Cardiac ventricle fibroblast (primary cell): ENCODE measurements at places on chromosomes 16 and 17. TPM values are rescaled to one million over a fixed set of nuclear protein-coding genes. Genes with fewer than 3 reads are reported as not detected.

Gene HBZ
- total RNA-seq, result not detected in 2 replicates

Gene AIPL1
- not detected in 2 replicates for total RNA-seq

Gene TOP2A
- 10.6 and 19.0 TPM in 2 replicates for total RNA-seq

Gene PRSS8
- not detected in 2 replicates for total RNA-seq

Gene SOCS1
- 1.5 and 2.1 TPM in 2 replicates for total RNA-seq

Gene ATP2A3
- total RNA-seq, result 0.06 TPM in 1 of 2 replicates, not detected in the other

Gene CDRT4
- 0.37 TPM in 1 of 2 replicates, not detected in the other for total RNA-seq

Gene KRT39
- total RNA-seq, result not detected in 2 replicates

Gene RHOT2
- 18.7 and 19.5 TPM in 2 replicates for total RNA-seq

Gene DOC2B
- 0.05 and 0.12 TPM in 2 replicates for total RNA-seq

Gene IL34
- total RNA-seq, result 0.78 and 4.9 TPM in 2 replicates

Gene NATD1
- 15.4 and 15.5 TPM in 2 replicates for total RNA-seq

Gene MTSS2
- total RNA-seq, result 22.6 and 23.4 TPM in 2 replicates

Gene RBFOX1
- total RNA-seq, result not detected in 2 replicates

Gene ITGB3
- 2.6 and 3.9 TPM in 2 replicates for total RNA-seq

Gene MEOX1
- total RNA-seq, result 0.25 TPM in 1 of 2 replicates, not detected in the other

Gene HSPB9
- total RNA-seq, result not detected in 2 replicates

Gene ABCC12
- total RNA-seq, result 0.10 and 0.12 TPM in 2 replicates

Gene STH
- total RNA-seq, result not detected in 2 replicates

Gene NT5M
- 0.62 and 1.4 TPM in 2 replicates for total RNA-seq

Gene FBXW10
- total RNA-seq, result 0.10 TPM in 1 of 2 replicates, not detected in the other

Gene CLDN9
- total RNA-seq, result not detected in 2 replicates

Gene PRDM7
- total RNA-seq, result not detected in 2 replicates

Gene NPB
- 0.62 and 1.8 TPM in 2 replicates for total RNA-seq

Gene EPN2
- 25.2 and 31.0 TPM in 2 replicates for total RNA-seq

Gene TMEM208
- 33.8 and 46.5 TPM in 2 replicates for total RNA-seq

Gene CDIP1
- 11.5 and 12.6 TPM in 2 replicates for total RNA-seq

Gene TMUB2
- total RNA-seq, result 15.9 and 16.7 TPM in 2 replicates
